ENCODE measurements at places on chromosomes 11 and 22.

DNA sequence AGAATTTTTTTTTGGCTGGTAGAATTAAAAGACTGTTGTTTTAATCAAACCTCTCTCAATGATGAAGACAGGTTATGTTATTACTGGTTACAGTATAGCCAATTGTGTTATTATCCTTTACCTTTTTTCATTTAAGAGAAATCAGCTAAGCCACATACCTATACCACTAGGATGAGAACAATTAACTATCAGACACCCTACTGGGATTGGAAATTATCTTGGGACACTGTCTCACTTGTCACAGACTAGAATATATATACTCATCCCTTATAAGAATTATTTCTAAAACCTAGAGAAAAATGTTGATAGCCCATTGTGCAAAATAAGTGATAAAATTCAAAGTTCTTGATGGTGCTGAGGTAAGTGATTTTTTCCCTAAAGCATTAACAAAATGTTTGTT lies at the start of gene OR5AS1:
TSS of gene OR5AS1 (plus strand) at position 301 of the 400 bp plus-strand sequence. CDS start 2,765 bp downstream, outside the sequence.
- DNase-seq, result no peak

DNA sequence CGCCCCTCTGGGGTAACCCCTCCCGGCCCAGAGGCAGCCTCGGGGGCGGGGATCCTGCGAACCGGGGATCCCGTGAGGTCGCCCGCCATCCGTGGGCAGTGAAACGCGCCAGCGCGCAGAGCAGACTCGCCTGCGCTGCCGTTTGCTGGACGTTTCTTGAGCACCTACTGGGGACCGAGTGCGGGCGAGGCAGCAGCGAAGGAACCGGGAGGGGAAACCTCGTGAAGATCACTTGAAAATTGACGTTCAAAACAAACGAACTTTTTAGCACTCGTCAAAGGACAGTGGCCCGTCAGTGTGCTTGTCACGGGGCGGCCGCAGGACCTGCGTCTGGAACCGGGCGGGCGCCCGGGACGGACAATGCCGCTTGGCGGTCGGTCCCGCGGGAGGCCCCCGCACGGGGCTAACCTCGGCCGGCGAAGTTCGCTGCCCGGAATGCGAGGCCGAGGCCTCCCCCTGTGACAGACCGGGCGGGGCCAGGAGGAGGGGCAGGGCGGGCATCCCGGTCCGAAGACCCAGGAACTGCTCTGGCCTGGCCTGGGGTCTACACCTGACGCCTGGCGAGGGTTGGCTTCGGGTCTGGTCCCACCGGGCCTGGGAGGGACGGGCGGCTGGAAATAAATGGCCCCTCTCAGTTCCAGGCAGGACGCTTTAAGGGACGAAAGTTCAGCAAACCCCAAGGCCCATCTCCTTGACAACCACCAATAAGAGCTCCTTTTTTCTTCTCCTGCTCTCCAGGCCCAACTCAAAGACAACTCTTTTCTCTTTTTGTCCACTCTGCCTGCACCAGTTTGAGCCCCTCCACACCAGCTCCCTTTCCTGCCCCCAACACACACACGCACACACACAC lies 723 bp upstream of the SCUBE1 start:
- peak; percentile 5 for DNase-seq

DNA sequence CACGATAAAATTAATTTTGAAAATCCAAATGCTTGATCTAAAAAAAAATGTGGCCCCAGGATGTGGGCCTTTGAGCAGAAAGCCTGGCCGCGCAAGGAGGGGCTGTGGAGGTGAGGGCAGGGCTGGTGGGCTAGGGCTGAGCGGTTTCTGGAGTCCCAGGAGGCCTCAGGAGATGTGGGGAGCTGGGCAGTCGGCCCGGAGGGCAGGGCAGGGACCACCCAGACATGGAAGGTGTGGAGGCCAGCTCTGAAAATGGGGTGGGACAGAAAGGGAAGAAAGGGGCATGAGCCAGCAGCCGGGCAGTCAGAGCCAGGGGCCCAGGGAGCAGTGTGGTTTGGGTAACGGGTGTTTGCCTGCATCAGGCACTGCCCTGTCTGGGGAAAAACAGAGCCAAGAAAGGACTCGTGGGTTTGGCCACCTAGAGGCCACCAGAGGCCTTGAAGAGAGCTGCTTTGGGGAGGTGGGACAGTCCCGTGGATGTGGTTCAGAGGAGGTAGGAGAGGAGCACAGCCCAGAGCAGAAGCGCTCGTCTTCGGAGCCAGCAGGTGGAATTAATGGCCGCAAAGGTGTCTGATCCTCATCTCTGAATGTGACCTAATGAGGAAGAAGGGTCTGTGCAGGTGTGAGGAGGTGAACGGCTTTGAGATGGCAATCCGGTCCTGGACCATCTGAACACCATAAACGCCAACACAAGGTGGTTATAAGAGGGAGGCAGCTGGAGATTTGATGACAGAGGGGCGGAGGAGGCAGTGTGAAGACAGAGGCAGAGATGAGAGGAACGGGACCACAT lies 50.2 kb downstream of the IGF2 start:
- no peak for DNase-seq

DNA sequence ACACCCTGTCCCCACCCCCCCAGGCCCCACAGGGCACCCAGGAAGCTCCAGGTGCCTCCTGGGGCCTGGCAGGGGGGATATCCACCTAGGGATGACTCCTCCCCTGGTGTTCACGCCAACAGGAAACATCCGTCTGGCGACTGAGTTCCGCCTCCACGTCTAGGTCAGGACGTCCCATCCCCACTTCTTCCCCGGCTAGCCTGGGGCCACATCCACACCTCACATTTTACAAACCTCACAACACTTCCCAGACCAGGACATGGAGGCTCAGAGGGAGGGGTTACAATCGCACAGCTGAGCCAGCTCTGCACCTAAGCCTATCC lies 21.0 kb downstream of the MAFF start:
- DNase-seq, result no peak

DNA sequence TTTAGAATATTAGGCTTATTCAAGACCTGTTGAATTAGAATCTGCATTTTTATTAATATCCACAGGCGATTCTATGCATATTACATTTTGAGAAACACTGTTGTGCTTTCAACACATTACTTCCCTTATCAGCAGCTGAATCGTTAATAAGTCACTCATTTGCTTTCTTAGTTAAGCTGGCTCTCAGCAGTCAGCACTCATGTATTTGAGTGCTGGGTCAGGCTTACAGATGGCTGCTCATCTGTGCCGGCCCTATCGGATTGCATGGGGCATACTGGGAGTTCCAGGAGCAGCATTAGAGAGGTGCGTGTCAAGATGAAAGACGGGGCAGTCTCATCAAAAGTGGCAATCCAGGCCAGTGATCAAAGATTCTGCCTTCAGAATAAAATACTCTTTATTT lies 10.8 kb upstream of the OR51L1 start:
- DNase-seq, result no peak

DNA sequence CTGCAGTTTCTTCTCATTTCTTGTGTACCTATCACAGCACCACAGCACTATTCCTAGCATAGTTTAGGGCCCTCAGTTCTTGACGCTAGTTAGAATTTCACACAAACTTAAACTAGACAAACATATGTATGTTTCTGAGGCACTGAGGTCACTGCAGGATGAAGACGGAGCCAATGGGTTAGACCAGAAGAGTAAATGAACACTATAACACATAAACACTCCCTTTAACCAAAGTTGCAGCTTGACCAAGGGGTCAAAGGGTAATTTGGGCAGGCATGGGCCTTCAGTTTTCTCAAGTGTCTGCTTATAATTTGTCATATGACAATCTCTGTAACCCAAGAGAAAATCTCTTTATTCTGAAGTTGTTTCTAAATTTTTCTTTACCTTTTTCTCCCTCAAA lies 12.9 kb upstream of the HBE1 start:
- no peak for DNase-seq

DNA sequence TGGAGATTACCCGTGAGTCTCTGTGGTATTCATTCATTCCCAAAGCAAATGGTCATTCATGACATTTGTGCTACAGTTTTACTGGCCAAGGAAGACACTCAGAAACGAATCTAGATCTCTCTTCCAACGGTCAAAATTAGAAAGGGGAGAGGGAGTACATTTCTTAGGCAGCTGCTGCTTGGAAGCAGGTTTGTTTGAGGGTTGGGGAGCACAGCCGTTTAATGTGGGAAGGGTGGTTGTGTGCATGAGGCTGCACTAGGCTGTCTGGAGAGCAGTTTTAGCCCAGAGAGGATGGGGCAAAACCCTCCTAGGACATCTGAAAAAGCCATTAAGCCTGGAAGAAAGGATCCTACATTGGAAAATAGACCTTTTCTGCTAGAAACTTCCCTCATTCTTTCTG lies 29.7 kb upstream of the TIMP3 start:
- DNase-seq, result no peak

- DNase-seq, result no peak
Measured at GRCh38 chr11:3137486-3138177, 27.5 kb downstream of the OSBPL5 start.

DNA sequence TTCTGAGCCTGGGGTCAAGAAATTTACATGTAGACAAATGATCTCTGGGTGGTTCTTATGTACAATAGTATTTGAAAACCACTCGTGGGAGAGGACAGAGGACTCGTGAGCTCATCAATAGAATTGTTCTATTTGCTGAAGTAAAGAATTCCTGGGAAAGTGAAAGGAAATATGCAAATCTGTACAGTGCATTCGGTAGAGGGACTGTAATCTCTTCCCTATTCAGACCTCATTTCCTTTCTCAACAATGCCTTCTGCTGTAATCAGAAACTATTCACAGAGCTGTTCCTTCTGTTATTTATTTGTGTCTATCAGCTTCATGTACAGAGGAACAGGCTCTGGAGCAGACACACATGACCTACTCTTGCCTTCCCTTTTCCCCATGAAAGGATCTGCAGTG lies 709.4 kb upstream of the KIRREL3 start:
- DNase-seq, result no peak

- no peak for DNase-seq
Measured at GRCh38 chr22:24190596-24191208, 9.4 kb downstream of the SUSD2 start.

All from suppressor macrophage treated with lipopolysaccharide for 4 hours (primary cell).